ENCODE measurements at places on chromosomes 7 and 10.

DNA sequence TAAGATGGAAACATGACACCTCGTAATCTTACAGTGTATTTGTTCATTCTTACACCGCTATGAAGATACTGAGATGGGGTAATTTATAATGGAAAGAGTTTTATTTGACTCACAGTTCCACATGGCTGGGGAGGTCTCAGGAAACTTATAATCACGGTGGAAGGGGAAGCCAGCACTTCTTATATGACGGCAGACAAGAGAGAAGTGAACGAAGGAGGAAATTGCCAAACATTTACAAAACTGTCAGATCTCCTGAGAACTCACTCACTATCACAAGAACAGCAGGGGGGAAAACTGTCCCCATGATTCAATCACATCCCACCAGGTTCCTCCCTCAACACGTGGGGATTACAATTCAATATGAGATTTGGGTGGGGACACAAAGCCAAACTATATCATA lies 282.3 kb downstream of the HGF start:
- no peak for DNase-seq

GRCh38 chr7:129479831-129480230 lies 22.5 kb upstream of the SMKR1 start:
- DNase-seq = no peak

GRCh38 chr7:139830782-139831501 lies 1.9 kb downstream of the TBXAS1 start:
- no peak for DNase-seq

GRCh38 chr10:59995862-59996261 lies 89.5 kb upstream of the CCDC6 start:
- DNase-seq = no peak

DNA sequence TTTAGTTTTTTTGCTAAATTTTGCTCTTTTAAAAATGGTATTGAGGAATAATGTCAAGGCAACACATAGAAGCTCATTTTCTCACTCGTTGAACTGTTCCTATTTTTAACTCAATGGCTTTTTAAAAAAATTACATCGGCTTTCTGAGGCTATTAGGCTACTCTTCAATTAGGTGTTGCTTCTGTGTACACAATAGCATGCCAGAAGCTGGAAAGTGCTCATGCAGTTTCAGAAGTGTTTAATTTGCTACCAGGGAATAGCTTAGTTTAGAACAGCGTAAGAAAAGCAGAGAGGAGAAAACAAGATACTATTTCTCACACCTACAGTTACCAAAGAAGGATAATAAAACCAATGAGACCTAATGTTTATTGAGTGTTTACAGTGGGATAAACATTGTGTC lies 157.4 kb downstream of the NXPH1 start:
- no peak for DNase-seq

DNA sequence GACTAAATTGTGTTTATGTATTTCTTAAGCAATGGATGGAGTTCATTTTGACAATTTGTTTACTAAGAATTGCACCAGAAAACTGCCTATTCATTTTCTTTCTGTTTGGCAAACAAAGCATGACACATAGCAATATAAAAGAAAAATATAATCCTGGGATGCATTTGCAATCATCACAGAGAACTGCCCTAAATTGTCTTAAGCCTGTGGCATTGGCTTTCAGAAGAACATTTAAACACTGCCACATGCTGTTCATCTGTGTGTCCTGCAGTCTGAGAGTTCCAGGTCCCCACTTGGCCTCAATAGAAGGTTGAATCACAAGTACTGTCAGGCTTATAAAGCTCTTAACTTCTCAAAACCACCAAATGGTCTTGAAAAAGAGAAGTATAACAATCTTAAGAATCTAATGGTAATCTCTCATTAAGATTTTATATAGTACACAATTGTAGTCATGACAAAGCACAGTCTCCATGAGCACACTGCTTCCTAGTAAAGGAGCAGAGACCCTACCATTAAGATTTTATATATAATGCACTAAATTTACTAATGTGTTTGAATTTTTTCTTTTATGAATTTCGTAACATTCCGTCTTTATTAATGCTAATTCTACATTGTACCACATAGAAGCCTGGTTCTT lies 29.9 kb downstream of the RNLS start:
- no peak for DNase-seq

DNA sequence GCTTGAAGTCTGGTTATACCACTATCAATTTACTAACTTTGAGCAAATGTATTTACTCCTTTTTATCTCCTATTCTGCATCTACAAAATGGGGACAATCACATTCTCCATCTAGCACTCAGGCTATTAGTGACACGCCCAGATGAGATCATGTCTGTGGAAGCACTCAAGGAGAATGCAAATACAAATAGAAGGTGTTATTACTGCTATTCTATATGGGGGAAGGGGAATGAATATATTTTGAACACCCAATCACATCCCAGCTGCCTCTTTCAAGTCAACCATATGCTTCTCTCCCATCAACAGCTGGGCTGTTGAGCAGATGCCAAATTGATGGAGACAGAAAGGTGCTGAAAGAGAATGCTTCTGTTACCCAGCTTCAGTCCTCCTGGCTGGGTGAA lies 23.5 kb downstream of the SGMS1 start:
- no peak for DNase-seq

DNA sequence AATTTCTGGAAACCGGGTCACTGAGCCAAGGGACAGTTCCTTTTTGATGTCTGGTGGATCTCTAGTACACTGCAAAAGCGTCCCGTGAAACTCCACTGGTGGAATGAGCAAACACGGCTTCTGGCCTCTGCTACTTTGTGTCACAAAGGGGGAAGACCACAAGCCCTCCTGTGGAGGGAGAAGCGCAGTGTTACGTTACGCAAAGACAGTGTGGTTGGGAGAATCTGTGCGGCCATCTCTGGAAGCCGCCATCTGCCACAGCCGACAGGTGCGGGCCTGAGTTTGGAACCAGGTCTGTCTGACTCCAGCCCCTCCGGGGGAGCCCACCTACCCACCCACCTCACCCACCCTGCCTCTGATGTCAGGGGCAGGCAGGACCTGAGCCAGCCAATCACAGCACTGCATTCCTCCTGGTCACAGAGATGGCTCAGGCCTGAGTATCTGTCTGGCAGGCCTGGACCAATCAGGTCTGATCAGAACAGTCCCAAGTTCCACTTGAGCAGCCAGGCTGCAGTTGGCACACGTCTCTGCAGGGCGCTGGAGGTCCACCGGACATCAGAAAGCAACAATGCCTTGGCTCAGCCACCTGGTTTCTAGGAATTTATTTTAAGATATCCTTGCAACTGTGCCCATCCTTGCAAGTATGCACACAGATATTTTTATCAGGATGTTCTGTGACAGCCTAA lies 3.0 kb upstream of the CYP2W1 start:
- DNase-seq = no peak

DNA sequence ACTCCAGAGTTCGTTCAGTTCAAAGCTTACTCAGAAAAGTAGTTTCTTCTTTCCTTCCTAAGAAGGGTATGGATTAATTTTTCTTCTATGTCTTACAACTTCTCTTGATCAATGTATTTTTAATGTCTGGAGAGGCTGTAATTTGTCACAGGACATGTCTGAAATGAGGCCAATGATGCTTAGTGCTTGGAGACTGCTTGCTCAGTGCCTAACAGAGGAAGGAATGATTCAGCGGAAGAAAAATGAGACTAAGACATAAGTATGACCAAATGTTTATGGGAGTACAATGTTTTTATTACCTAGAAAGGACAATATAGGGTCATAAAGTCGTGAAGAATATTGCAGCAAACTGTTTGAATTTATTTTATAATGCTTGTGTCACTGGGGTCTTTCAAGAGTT lies 43.3 kb downstream of the GPR37 start:
- no peak for DNase-seq

GRCh38 chr7:516216-516605 lies 3.4 kb downstream of the PDGFA start:
- no peak for DNase-seq

DNA sequence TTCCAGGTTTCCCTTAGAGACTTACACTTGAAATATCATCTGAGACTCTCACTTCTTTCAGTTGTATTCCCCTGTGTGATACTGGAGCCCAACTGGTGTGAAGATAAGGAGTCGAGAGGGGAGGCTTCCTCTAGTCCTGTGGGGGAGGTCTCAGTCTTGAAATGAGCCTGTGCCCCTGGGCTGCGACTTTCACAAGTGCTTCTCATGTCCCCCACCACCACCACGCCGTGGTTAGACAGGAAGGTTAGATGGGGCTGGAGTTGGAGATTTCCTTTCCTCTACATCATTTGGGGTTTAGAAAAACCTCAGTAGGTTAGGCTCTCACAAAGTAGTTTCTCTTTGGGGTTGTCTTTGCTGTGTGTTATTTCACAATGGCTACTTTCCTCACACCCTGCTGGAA lies 25.6 kb upstream of the MKX start:
- DNase-seq = no peak

DNA sequence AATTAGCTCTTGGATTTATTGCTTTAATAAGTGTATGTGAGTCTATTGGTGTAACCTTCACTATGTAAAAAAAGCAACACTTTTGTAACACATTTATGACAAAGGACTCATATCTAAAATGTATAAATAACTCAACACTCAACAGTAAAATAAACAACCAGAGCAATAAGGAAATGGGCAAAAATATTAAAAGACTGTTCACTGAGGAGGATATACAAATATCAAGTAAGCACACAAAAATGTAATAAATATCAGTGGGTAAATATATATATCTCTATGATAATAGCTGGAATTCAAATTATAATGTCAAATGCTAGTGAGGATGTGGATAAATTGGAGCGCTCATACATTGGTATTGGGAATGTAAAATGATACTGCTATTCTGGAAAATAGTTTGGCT lies 53.0 kb downstream of the HDAC9 start:
- no peak for DNase-seq

DNA sequence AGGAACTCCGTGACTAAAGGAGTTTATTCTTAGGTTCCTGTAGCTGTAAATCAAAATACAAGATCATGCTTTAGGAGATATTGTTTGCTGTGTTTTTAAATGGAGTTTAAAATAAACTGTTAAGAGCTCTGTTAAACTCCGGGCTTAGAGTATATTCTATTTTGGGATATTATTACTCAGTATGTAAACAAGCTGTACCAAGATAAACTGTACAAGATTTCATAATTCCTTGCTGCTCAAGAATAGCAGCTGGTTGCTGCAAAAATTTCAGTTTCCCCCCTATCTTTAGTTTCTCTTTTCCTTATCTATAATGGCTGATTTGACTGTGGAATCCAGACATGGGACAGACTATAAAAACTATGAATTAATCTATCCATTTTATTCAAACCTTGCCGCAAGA lies 215.7 kb downstream of the HTR7 start:
- DNase-seq = no peak

DNA sequence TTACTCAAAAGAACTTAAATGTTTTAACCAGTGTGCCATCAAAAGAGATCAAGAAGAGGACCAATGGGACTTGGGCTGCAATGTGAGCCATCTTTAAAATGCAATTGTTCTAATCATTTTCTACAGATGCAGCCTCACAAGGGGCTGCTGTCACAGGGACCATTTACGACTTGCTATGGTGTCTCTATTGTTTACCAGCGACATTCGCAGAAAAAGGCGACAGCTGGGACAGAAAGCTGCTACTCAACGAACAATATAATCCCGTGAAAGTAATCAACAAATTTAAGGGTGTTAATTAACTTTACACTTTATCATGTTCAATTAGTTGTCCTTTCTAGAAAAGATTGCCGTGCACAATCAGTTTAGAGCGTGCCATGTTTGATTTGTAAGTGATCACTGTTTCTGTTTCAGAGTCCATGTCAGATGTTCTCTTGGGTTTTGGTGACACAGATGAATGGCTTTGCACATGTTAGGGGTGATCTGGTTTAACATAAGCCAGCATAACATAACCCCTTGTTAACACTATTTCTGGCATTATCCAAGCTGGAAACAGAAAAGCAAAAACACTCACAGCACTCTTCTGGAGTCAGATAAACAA lies 110.8 kb downstream of the HIBADH start:
- no peak for DNase-seq

DNA sequence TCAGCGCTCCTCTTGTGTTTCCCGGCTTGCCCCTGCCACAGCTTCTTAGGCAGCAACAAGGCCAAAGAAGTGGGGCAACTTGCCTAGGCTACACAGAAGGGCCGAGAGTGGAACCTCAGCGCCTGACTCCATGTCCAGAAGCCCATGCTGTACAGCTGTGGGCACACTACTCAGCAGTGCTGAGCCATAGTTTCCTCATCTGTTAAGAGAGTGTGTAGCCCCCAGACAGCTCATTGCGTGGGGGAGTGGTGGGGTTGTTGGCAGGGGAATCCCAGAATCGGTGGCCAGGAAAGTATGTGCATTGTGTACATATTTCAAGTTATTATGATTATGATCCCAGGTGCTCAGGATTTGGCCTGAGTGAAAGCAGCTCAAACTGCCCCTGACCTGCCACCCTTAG lies 96.2 kb downstream of the CDH23 start:
- no peak for DNase-seq

DNA sequence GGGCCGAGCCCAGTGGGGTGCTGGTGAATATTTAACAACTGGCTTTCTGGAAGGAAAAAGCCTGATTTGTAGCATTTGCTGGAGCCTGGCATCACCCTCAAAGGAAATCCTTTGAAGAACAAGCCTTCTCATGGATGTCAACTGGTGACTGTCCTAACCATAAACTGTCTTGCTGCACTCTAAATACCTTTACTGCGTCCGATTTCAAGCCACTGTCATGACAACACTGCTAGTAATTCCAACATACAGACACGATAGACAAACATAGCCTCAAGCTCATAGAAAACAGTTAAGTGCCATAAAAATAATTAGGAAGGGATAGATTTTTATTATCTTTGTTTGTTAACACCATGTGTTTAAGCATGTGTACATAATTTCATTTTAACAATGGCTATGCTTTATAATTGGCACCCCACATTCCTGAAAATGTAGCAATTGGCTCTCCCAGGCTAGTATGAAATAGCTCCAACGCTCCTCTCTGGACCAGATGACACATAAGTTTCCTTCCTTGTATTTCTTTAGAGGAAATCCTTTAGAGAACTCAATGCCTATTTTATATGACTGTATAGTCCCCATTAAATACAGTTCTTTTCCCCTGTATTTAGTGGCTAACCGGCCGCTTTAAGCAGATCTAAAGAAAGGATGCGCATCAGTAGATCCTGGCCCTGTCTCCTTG lies 273.4 kb downstream of the PRPF18 start:
- DNase-seq = no peak

DNA sequence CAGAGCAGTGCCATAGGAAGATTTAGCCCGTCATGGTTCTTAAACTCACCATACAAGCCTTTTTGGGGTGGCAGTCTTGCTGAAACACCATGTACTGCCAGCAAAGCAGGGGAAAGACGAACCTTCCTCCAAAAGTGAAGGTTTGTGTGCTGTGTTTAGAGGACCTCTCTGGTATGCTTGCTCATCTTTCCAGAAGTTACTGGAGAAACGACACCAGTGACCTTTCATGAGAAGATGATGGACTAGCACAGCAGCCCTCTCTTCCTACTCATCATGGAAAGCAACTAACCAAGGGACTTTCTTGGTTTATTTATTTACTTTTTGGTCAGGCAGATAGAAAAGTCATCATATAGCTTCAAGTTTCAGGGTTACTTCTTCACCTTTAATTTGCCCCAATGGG lies 247.4 kb downstream of the PTEN start:
- no peak for DNase-seq

- no peak for DNase-seq
These were observed 4.9 kb downstream of the SMURF1 start for GRCh38 chr7:99139036-99139435.

GRCh38 chr10:122505011-122505410 lies 43.7 kb downstream of the HTRA1 start:
- no peak for DNase-seq

All from stimulated activated CD8-positive, alpha-beta memory T cell treated with anti-CD3 and anti-CD28 coated beads, Interleukin-2, amount 100 ng/mL, for 1 hour (primary cell).